ENCODE measurements at places on chromosomes 1 and 21.

DNA sequence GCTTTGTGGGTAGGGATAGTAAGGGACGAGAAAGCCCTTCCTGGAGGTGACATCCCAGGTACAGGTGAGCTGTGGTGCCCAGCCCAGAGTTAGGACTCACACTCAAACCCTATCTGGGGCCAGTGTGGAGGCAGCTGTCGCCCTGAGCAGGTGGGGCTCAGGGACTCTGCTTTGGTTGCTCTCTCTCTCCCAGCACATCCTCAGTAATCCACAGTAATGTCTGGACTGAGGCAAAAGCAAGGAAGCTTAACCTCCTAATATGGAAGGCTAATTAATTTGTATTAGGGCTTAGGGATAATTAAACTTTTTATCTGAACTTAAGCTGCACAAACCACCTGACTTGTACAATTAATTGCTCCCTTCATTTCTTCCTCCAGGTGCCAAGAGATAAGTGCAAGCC lies 38.2 kb downstream of the DDX20 start:
- DNase-seq = no peak

DNA sequence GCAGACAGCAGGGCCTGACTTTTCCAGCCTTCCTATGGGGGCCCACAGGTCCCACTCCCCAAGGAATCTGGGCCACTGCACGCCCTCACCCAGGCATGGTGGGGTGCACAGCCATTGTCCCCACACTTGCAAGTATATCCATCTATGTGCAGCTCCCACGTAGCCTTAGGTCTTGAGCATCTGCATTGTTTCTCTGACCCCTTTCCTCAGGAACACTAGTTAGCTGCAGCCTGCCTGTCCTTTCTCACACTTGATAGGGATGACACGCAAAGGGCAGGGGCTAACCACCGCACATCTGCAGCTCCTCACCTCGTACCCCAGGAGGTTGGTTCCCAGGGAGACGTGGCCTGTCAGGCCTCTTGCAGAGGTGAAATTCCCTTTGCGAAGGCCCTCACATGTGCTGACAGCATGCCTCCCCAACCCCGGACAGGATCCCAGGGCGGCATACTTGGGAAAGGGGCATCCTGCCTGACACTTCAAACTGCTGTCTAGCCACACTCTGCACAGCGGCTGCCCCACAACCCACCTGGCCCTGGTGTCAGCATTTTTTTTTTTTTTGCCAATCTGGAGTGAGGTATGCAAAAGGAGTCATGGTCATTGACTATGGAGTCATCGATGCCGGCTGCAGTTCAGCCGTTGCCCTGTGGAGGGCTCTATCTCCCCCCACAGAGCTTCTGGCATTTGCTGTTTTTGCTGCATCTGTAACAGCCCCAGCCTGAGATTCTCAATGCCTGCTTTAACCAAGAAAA lies 5.0 kb downstream of the JMJD4 start:
- DNase-seq = no peak

DNA sequence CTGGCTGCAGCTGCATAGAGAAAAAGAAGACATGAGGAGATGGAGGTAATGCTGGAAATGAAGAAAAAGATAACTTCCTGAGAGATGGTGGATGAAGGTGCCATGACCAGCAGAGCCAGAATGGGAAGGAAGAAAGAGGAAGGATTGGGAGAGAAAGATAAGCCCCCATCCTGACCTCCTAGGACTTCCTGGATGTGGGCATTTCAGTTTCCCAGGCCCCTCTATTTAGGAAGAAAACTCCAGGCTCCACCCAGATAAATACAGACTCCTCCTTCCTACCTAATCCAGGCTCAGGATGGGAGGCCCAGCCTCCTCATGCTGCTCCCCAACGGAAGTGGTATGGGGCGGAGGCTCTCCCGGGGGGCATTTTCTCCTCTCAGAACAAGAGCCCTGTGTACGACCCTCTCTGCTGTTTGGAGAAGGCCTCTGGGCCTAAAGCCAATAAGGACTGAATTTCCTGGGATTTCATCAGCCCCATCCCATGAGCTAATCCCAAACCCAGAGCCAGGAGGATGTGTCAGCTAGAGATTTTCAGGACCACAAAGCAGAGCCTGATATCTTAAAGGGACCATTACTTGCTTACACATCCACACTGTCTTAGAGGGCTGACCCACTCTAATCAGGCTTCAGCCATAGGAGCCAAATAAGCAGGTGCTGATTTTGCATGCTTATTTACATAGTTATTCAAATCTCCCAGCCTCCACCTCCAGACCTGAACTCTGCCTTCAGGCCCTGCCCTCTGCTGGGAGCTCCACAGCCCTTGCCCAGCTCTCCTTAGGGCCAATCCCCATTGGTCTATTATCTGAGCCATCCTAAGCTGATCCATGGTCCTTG lies 5.1 kb upstream of the ARHGEF2 start:
- DNase-seq = no peak

DNA sequence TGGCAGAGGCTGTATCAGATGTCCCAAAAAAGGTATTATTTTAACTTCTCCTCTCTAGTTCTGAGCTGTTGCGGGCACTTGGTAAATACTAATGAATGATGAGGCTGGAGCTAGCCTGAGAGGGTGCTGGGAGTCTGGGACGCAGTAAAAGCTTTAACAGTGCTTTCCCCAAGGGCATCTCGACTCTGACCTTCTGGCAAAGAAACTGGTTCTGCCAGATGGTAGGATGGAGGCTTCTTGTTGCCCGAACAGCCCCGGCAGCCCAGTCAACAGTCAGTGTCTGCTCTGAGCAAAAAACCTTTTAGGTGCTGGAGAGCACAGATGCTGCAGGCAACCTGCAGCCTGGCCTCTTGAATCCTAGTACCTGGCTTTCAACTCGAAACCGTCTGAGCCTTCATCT lies 2.5 kb upstream of the PNRC2 start:
- DNase-seq = no peak

- no peak for DNase-seq
These were observed 273.1 kb downstream of the MATN1 start for GRCh38 chr1:30450148-30450817.

DNA sequence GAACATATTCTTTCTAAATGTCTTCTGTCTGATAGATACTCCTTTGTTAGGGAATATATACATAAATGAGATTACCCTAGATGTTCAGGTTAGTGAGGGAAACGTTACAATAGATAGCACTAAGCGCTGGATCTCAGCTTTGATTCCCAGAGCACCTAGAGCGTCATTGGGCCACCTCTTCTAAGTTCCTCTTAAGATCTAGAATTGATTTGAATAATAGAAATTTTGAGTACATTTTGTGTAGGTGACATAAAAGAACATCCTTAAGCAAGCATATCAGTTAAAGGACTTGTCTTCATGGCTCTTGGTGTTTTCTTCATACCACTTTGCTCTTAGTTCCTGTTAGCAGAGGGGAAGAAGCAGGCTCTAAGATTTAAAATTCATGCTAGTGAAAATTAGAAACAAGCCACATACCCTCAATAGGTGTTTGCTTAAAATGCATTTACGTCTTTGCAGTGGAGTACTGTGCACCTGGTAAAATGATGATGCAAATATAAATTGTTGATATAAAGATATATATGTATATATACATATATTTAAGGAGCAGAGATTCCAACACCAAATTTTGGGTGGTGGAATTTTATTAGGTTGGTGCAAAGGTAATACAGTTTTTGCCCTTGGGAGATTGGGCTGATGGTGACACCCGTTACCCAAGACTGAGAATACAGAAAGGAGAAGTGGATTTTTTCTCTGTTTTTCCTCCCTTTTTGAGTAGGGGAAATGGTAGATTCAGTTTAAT lies 47.1 kb downstream of the DYRK1A start:
- no peak for DNase-seq

- DNase-seq = no peak
These were observed 2.3 kb downstream of the TENT5C start for GRCh38 chr1:117608115-117608615.

DNA sequence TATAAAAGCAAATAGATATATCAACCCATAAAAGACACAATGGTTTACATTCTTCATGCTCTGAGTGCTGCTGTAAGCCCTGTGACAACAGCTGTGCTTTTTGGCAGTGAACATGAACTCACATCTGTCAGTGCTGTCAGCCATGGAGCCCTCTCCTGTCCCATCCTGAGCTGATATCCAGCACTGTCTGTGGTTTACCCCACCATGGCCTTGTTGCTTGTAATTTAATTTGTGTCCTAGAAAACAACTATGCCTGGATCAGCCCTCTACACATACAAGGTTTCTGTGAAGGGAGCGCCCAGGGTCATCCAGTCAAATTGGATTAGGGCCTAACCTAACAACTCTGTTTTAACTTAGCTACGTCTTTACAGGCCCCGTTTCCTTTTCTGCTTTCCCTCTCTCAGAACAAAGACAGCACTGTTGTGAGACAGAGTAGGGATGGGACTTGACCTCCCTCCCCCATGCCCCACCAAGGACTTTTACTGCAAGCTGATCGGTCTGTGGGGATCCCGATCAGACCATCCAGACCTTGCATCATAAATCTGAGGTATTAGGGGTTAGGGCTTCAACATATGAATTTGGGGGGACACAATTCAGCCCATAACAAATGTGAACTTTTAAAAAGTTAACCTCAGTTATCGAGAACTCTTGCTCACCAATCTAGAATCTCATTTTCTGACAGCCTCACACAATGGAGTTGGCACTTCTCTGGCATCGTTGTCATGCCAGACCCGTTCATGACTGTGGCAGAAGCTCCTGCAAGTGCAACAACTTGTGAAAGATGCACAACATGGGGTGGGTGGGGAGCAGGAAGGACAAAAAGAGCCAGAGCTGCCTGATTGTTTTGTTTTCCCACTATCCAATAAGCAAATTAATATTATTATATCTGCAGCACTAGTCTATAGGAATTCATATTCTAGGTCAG lies 16.4 kb upstream of the SLC44A3 start:
- DNase-seq = no peak

DNA sequence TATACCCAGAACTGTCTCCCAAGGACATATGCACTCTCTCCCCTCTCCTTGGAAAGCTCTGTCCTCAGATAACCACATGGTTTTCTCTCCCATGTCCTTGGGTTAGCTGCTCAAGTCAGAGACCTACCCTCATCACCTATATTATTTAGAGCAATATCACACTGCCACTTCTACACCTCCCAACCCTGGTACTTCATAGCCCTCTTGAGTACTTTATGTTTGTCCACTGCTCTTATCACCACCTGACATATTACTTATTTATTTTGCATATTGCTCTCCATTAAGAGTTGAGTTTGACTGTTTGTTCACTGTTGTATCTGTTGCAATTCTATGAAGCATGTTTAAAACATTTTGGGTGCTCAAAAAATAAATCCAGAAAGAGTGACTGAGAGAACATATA lies 126.3 kb upstream of the ATP1B1 start:
- no peak for DNase-seq

DNA sequence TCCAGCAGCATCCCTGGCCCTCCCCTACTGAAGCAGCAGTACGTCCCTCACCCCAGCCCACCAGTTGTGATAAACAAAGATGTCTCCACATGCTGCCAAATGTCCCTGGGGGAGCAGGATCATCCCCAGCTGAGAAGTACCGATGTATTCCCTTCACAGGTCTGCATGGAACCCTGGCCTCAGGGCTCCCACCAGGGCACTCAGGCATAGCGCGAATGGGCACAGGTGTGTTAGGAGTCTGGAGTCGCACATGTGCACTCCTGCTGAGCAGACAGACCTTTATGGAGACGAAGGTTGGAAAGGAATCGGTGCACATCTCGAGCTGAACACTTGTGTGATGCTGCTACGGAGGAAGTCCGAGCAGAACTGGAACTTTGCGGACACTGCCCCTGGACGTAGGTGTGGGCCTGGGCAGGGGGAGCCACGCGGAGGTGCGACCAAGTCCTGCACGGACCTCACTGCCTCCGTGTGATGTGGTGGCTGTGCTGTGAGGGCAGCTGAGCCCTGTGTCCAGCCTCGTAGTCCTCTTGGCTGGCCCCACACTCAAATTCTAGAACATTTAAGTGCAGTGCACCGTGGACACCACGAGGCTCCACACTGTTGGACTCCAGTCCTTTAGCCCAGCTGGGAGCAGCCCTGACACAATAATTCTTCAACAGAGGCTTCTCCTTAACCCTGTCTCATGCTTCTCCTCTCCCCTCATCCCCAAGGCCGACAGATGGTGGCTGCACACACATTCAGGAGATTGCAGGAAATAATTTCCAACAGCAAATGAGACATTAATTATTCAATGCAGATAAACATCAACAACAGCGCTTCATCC lies 43.4 kb downstream of the RSPH1 start:
- DNase-seq = no peak

GRCh38 chr1:241979926-241980325 lies 19.0 kb downstream of the MAP1LC3C start:
- no peak for DNase-seq

- no peak for DNase-seq
These were observed 18.2 kb upstream of the RUNX3 start for GRCh38 chr1:24948079-24948827.

- DNase-seq = no peak
These were observed 28.2 kb downstream of the PRDM2 start for GRCh38 chr1:13728091-13728715.

GRCh38 chr1:167465743-167466142 lies 52.6 kb downstream of the CD247 start:
- no peak for DNase-seq

GRCh38 chr1:182823220-182823619 lies 15.9 kb upstream of the DHX9 start:
- DNase-seq = no peak

DNA sequence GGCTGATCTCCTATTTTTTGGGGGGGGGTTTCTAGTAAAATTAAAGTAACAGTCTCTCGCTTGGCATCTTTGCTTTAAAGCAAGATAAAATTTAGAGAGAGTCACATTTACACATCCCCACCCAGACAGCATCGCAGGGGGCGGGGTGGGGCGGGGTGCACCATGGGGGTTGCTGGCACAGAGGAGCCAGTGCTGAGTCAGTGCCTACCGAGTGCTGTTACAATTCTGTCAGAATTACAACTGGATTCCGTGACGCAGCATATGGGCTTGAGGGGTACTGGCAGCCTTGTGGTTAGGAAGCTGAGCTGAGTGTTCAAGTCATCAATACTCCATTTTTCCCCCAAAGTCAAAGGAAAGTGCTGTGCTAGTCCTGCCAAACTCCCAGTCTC lies 175.9 kb downstream of the PRDM16 start:
- no peak for DNase-seq

DNA sequence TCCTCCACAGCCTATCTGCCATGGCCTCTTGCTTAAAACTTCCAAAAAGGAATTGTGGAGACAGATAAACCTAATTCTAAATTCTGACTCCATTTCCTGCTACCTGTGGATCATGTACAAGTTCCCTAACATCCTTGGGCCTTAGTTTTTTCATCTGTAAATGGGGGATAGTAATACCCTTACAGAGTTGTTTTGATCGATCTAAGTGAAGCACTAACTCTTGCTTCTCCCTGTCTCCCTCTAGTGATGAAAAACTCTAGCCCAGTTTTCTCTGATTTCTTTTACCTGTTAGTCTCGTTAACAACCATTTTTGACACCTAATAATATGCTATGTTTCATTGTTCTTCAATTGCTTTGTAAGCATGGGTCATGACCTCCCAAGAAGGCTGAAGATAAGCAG lies 65.9 kb downstream of the TM2D1 start:
- DNase-seq = no peak

- no peak for DNase-seq
These were observed 14.4 kb downstream of the LMNA start for GRCh38 chr1:156128654-156129597.

DNA sequence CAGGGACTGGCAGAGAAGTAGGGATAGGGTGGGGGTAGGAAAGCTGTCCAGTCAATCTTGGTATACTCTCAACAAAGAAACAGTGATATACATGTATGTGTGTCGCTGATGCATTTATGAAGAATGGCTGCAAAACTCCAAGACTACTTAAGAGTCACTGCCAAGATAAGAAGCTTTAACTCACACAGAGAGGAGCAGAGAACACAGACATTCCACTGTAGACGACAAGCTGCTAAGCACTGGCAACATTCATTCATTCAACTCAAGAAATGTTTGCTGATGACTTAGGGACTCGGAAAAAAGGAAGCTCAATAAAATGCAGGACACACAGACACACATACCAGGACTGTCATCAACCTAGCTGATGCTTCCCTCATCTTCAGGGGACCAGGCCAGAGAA lies 5.5 kb downstream of the CTNNBIP1 start:
- DNase-seq = no peak
